ENCODE measurements at places on chromosomes 7 and 10.

GRCh38 chr7:134451656-134452055 is 7.2 kb downstream of the AKR1B1 start:
- DNase-seq, result no peak

DNA sequence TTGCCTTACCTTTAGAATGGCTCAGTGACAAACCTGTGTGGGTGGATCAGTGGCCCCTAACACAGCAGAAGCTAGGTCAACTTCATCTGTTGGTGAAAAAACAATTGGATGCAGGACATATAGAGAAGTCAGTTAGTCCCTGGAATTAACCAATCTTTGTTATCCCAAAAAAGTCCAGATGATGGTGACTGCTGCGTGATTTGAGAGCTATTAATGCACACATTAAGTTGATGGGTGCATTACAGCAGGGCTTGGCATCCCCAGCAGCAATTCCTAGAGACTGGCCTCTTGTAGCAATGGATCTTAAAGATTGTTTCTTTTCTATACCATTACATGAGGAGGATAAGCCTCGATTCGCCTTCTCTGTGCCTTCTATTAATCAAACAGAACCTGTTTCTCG is 33.3 kb downstream of the OR13A1 start:
- DNase-seq, result no peak

- no peak for DNase-seq
Measured at GRCh38 chr7:106952658-106953231, 87.7 kb downstream of the PIK3CG start.

- DNase-seq, result no peak
Measured at GRCh38 chr10:7945469-7946187, 108.9 kb upstream of the GATA3 start.

DNA sequence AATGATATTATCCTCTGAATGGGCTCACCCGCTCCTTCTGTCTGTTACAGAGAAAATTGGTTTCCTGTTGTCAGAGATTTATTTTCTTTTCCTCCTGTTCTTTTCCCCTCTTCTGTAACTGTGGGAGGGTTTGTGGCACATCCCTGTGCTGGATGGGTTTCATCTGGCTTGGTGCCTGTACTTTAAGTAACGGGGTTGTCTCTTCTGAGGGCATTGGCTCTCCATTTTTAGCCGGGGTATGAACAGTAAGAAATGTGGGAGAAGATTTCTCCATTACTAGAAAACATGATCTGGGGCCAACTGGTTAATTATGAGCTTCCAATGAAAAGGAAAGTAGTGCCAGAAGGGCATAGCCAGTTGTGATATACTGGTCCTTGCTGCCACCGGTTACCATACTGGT is 142.6 kb downstream of the SND1 start:
- no peak for DNase-seq

- DNase-seq, result no peak
Measured at GRCh38 chr10:124875596-124875995, 66.3 kb upstream of the ZRANB1 start.

DNA sequence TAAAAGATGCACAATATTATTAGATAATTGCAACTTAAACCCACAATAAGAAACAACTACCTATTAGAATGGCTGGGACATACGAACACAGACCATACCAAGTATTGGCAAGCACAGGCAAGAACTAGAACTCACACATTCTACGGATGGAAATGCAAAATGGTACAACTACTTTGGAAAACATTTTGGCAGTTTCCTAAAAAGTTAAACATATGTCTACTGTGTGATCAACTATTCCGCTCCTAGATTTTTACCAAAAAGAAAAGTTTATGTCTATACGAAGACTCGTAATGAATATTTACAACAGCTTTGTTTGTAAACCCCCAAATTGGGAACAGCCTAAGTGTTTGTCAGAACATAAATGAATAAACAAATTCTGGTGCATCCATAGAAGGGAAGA is 194.7 kb downstream of the FGFR2 start:
- DNase-seq, result no peak

- no peak for DNase-seq
Measured at GRCh38 chr10:122227754-122228153, 43.3 kb upstream of the BTBD16 start.

- DNase-seq, result no peak
Measured at GRCh38 chr10:43313901-43314300, 47.0 kb upstream of the RASGEF1A start.
